Frontal cortex (tissue), 4 donors: ENCODE measurements at places on chromosomes 1 and 21. TPM values are rescaled to one million over a fixed set of nuclear protein-coding genes. Genes with fewer than 3 reads are reported as not detected.

DNA sequence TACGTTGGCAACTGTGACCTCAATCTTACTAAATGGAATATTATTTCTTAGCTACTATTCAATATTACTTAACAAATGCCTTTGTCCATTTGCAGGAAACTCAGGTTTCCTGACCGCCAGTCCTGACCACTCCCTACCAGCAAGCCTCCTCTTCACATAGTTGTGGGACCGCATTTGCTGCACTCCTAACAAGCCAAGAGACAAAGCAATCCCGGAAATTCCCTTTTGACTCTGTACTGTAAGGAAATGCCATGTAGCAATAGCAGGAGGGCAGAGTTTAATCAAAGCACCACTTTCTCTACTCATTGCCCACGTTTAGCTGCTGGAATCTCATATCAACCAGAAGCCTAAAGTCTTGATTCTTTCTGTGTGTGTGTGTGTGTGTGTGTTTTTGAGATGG is 28.1 kb upstream of the ACBD6 start:
- DNase-seq: no peak

GRCh38 chr21:40564318-40564717 is 282.6 kb downstream of the DSCAM start:
- no peak for DNase-seq

SLAMF7 gene
- not detected for total RNA-seq

DNA sequence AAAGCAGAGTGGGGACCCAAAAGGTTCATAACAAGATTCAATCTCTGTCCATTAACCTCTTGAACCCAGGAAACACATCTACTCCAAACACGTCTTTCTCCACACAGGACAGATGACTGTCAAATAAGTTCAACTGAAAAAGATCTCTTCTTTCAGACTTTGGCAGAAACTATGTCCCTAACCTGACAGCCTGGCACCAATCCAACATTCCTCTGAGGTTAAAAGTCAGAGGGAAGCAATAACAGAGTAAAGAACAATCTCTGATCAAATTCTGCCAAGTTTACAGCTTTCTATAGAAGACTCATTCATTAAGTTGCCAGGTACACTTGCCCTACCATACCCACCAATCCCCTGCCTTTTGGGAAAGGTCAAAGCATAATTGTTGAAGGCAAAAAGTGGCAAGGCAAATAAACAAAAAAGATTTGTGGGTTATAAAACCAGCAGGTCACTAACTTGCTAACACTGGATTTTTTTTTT is 31.9 kb downstream of the OTUD7B start:
- DNase-seq: no peak

GRCh38 chr1:77175230-77175844 is 43.9 kb downstream of the PIGK start:
- no peak for DNase-seq

GRCh38 chr1:75542818-75543570 is 67.9 kb downstream of the SLC44A5 start:
- no peak for DNase-seq

- no peak for DNase-seq
Measured at GRCh38 chr1:166039436-166040201, 127.2 kb downstream of the FAM78B start.

GRCh38 chr1:205239078-205239477 is 11.3 kb downstream of the TMCC2 start:
- no peak for DNase-seq

FCGR1A gene
- total RNA-seq: 3.3 TPM

DNA sequence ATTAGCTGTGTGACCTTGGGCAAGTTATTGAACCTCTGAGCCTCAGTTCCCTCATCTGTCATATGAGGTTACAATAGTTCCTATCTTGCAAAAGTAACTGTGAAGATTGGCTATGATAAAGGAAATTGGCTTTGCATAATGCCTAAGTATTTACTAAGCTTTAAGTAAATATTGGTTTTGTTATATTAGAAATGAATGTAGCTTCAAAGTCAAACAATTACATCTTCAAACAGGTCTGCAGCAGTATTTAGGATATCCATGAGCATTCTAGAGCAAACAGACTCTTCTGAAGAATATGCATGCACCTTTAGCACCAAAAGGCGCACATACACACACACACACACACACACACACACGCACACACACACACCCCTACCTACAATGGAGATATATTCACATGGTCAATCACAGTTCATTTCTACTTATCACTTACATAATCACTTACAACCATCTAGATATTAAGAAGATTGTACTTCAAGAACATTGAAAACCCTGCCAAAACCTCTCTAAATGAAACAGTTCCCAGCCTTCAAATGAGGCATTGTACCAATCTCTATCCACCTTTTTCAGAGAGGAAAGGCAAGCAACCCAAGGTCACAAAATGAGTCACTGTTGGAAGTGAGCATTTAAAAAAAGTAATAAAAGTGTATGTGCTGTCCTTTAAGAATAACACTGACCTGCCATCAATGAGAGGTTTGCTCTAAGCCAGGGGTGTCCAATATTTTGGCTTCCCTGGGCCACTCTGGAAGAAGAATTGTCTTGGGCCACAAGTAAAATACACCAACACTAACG is 13.4 kb upstream of the FAM43B start:
- DNase-seq: no peak

FBXO2 gene
- 6.1 TPM for total RNA-seq

DRAXIN gene
- total RNA-seq: 137 TPM

HP1BP3 gene
- 423 TPM for total RNA-seq

GRCh38 chr1:246324711-246325110 is 182.4 kb downstream of the SMYD3 start:
- DNase-seq: peak; percentile 32

RAP1GAP gene
- total RNA-seq: 18.8 TPM

DNA sequence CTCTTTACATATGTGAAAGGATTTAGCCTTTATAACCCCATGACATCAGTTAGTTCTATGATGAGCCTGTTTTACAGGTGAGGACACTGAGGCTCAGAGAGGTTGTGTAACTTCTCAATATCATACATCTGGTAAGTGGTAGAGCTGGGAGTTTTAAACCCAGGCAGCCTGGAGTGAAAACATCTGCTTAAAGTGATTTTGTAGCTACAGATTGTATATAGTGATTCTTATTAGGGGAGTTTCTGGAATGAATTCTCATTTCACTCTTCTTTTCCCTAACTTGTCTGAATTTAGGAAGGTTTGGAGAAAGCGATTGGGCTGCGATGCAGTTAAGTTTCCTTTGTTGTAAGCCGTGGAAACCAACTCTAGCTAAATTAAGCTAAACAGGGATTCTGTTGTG is 175.6 kb downstream of the CAMTA1 start:
- DNase-seq: no peak

HES4 gene
- total RNA-seq: 20.0 TPM
